GM18507 (cell line): ENCODE measurements at places on chromosomes 2 and 18.

DNA sequence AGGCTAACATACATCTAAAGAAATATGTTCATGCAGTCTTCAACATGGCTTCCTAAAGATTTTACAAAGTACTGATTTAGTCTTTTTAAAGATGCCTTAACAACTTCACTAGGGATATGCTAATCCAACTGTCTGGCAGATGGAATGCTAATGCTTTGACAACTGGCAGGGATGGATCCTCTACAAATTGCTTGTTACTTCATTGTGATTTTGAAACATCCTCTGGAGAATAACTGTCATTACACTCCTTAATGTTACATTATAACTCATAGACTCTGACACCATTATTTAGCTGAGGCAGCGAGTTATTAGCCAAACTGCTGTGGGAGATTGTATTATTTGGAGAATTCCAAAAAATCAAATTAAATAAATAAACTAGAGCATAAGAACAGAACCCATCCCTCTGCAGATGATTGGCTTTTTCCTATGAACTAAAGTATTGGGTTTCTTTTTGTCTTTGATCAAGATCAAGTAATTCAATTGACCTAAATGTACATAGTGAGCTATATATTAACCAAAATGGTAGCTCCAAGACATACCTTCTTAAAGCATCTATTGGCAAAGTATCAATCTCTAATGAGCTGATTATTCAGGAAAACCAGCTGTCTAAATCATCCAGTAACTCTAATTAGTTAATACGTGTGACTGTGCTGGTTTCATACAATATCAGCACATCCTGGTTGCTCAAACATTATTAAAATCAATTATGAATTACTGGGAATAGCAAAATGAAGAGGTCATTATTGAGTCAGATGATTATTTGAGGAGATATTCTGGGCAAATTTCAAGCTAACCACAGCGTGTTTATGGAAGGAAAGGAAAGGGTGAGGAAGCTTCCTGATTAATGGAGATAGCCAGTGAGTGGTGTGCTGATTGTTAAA is 321.3 kb upstream of the TFPI start:
- DNase-seq: no peak

DNA sequence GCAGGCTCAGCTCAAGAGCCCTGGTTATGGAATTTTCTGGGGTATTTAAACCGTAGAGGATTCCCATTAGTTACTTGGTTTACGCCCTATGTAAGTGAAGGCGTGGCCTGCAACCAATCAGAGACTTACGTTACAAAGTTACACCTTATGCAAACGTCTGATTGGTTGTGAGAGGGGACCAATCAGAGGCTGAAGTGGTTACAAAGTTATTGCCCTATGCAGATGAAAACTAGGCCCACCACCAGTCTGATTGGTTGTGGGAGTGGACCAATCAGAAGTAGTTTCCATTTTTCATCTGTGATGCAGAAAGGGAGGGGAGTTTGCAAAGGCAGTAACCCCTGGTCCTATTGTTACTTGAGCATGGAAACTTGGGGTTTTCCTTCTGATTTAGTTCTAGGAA is 49.1 kb downstream of the DLGAP1 start:
- no peak for DNase-seq

GRCh38 chr18:7626922-7627440 is 59.9 kb downstream of the PTPRM start:
- DNase-seq: no peak

GRCh38 chr18:4589056-4589800 is 134.1 kb upstream of the DLGAP1 start:
- DNase-seq: no peak

- no peak for DNase-seq
These were observed 4.7 kb upstream of the STAMBP start for GRCh38 chr2:73823916-73824523.

DNA sequence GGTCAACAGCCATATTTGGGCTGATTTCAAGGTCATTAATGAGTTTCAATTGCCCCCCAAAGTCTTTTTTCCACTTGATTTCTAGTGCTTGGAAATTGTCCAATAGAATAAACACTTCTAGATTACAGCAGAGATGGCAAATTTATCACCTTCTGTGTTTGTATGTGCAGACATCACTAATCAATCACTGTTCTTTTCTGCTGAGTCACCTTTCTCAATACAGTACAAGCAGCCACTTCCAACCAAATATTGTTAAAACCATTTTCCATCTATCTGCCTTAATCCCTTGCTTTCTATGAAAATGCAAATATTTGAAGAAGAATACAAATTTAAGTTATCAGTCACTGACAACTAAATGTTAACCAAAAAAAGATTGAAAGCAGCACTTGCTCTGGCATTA is 40.2 kb upstream of the ZNF521 start:
- DNase-seq: no peak

DNA sequence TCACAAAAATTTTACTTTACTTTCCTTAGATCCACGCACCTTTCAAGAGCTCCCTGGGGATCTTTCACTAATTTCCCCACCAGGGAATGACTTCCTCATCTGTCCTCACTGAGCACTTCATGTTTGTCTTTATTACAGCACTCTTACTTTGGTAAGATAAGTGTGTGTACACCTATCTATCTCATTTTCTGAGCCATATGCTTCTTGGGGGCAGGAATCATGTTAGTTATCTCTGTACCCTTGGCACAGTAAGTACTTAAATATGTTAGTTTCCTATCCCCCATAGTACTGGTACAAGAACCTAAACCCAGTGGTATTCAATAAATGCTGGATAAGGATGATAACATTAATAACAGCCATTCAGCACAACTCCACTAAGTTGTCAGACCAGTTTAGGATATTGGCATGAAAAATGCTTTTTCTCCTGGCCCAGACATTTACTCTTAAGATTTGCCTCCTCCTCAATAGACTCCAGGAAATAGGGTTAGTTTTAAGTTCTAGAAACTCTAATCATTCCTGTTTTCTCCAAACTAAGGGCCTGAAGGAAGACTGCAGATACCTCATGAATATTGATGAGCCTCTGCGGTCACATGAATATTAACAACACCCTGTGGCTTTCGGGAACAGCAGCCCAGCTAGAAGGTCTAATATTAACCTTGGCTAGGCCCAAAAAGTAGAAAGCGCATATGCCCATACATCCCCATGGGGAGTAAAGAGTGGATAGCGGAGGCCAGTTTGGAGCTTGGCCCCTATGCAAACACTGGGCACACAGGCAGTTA is 38.2 kb downstream of the NHEJ1 start:
- DNase-seq: no peak

DNA sequence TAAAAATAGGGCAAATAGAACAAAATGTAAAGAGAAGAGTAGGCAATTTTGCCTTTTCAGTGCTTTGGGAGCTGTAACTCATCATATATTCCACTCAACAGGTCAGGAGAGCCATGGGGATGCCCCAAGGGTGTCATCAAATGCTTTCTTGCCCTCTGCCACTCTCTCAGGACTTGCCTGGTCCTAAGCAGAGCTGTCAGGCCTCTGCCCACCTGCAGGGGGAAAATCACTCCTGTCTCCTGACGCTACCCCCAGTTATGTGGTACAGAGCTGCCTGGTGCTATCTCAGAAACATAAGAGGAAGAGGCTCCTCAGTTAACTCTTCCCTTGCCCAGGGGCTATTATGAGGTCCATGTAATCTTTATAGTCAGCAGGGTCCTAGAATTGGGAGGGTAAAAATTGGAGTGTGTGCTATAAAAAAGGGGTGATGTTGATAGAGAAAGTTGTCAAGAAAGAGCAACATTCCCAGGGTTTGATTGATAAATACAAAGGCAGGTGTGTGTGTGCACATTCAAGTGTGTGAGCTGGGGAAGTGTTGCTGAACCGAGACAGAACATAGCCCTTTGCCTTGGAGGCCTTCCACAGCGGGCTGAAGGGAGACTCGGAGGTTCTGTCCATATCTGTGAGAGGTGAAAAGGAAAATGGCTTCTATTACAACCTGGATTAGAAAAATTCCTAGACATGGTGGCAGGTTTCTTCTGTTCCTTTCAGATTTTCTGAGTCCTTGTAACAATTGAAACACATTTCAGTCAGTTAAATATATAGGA is 25.4 kb downstream of the PTPRM start:
- DNase-seq: no peak

GRCh38 chr2:216222650-216223352 is 113.7 kb downstream of the XRCC5 start:
- DNase-seq: peak; percentile 15

- no peak for DNase-seq
These were observed 24.7 kb downstream of the IL1B start for GRCh38 chr2:112811841-112812306.

DNA sequence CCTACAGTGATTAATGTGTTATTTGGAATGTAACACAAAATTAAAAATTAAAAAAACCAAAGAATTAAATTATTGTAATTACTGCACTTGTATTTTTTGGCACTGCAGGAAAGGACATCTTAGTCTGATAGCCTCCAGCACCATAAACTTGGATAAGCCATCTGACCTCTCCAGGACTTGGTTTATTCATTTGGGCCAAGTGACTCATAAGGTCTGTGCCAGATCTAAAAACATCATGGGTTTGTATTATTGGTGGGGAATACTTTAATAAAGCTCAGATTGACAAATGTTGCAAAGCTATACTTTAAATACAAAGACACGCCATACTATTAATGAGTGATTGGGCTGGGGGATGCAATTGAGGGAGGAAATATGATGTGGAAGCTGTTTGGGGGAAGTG is 225.2 kb downstream of the ZNF521 start:
- no peak for DNase-seq

- no peak for DNase-seq
These were observed 266.8 kb downstream of the ALPK2 start for GRCh38 chr18:58362027-58362575.

DNA sequence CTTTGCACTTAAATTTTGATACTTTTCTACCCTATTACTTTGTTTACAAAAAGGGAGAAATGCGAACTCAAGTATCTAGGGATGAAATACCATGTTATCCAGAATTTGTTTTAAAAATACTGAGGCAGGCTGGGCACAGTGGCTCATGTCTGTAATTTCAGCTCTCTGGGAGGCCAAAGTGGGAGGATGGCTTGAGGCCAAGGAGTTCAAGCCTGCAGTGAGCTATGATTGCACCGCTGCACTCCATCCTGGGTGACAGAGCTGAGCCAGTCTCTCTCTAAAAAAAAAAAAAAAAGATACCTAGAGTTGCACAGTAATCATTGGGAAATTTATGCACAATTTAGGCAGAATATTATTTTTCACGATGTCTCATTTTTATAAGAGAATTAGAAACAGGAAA is 12.4 kb upstream of the VAPA start:
- DNase-seq: no peak

DNA sequence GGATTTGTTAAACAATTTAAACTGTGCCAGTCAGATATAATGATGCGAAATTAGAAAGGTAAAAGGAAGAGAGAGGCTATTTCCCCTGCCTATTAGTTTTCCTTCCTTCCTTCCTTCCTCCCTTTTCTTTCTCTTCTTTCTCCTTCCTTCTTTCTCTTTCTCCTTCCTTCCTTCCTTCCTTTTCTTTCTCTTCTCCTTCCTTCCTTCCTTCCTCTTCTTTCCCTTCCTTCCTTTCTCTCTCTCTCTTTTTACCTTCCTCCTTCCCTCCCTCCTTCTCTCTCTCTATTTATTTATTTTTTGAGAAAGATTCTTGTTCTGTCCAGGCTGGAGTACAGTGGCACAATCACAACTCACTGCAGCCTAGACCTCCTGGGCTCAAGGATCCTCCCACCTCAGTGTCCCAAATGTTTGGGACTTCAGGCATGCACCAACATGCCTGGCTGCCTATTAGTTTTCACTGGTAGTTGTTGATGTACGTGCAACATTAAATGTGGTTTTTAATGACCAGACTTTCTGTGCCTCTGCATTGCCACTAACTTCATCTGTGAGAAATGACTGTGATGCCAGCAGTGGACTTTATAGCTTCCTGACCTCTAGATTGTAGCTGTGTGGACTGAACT is 48.7 kb upstream of the NFE2L2 start:
- DNase-seq: no peak

- DNase-seq: no peak
These were observed 40.7 kb upstream of the C2orf66 start for GRCh38 chr2:196849895-196850294.

DNA sequence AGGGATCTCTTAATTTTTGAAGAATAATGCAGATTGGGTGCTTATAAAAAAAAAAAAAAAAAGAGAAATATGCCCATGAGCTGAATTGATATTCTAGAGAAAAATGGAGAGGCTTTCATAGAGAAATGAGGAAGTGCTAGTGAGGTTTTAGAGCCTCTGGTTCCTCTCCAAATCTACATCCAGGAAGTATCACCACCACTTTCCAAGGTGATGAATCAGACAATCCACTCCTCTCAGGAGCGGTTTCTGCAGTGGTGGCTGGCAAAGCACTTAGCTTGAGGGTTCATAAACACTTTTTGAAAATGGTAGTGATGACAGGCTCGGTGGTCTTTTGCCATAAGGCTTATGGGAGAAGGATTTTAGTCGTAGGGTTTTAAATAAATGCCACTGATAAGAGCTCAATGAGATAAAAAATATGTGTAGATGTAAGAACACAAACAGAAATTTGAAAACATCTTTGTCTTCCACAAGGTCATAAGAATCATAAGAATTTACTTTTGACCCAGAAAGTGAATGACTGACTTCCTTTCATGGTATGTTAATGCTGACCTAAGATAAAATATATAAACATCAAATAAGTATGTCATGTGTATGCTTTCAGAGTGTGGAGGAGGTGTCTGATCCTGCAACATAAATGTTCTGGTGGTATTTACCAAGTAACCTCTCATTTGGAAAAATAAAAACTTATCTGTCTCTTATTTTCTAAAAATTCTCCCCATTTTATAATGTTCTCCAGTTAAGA is 42.1 kb upstream of the DSG1 start:
- DNase-seq: no peak

GRCh38 chr2:241794250-241794823 is 14.7 kb upstream of the NEU4 start:
- no peak for DNase-seq

- no peak for DNase-seq
These were observed 101.7 kb upstream of the RBBP8 start for GRCh38 chr18:22831441-22831904.

DNA sequence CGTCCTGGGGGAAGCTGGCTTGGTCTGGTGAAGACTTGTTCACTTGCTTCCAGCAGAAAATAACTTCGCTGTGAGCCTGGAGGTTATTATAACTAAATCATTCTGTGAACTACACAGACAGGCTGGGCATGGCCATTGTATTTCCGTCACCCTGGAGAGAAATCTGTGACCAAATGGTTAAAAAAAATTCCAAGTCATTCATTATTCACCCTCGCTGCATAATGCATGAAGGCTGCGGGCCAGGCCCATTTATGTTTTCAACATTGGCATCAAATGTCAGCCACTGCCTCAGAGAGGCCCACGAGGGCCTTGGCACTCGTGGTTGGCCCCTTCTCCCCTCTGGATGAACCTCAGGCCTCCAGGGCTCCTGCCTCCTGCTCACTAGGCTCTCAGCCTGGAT is 57.7 kb downstream of the RRM2 start:
- no peak for DNase-seq
